Pancreas (tissue), 10 donors: ENCODE measurements at places on chromosomes 7 and 10. TPM values are rescaled to one million over a fixed set of nuclear protein-coding genes. Genes with fewer than 3 reads are reported as not detected.

EPHB4 gene
- 15.8 TPM for polyA plus RNA-seq

DNA sequence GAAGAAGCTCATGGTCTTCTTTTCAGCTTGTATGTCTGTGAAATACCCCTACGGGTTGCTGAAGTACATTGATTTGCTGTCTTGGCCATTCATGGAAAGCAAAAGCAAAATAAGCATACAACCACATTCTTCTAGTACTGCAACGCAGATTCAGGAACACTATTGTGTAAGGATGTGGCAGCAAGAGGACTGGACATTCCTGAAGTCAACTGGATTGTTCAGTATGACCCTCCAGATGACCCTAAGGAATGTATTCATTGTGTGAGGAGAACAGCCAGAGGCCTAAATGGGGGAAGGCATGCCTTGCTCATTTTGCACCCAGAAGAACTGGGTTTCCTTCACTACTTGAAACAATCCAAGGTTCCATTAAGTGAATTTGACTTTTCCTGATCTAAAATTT is 133.4 kb upstream of the ANKRD1 start:
- no peak for DNase-seq

GRCh38 chr10:44198096-44198779 is 186.7 kb downstream of the CXCL12 start:
- DNase-seq = no peak

GRCh38 chr7:2476776-2477446 is 713 bp upstream of the GRIFIN start:
- no peak for DNase-seq

GRCh38 chr10:76405922-76406321 is 974.5 kb downstream of the LRMDA start:
- no peak for DNase-seq

GPR22 gene
- polyA plus RNA-seq = not detected

- no peak for DNase-seq
Measured at GRCh38 chr10:10353326-10353868, 664.3 kb upstream of the CELF2 start.

DNA sequence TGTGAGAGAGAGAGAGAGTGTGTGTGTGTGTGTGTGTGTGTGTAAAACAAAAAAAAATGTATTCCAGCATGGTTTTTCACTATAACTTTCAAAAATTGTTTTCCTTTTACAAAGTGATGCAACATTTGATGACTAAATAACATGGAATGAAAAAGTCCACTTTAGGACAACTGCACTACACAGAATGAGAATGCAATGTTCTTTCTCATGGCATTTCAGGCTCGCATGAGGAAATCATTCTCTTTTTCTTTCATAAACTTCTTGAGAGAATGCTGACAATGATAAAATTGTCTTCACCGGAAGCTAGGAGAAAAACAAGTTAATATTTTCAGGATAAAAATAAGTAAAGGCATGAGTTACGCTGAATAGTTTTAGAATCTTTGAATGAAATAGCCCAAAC is 53.7 kb downstream of the SLC16A12 start:
- no peak for DNase-seq

DNA sequence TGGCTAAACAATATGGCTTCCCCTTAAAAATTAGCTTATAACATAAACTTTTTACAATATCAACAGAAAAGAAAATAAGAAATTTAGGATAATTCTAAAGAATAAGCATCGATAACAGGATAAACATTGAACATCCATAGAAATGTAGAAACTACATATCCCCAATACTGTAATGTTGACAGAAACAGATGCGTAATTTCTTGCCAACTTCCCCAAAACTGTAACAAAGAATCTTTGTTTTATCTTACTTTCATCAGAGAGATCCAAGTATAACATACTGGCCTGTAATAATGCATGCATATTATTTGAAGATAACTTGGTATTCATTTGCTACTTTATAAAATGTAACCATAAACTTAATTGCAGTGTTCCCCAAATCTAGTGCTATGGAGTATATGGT is 339.9 kb downstream of the ARL4A start:
- DNase-seq = no peak

GALNT17 gene
- 0.70 TPM for polyA plus RNA-seq

DNA sequence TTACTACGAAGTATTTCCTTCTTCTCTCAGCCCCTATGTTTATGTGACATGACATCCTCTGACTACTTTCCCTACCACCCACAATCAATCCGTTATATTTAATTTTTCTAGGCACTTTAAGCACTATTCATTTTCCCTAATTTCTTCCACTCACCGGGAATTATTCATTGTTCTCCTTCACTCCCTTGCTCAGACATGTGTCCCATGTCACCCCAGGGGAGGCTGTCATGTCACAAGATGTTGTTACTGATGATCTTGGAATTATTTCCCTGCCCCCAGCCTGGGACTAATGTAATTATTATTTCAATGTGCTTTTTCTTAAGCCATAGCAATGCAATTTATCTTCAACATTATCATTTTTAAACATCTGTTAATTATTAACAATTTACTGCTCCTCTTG is 317.2 kb downstream of the PHF14 start:
- no peak for DNase-seq

- DNase-seq = no peak
Measured at GRCh38 chr7:27551803-27552400, 110.8 kb downstream of the HIBADH start.

DNA sequence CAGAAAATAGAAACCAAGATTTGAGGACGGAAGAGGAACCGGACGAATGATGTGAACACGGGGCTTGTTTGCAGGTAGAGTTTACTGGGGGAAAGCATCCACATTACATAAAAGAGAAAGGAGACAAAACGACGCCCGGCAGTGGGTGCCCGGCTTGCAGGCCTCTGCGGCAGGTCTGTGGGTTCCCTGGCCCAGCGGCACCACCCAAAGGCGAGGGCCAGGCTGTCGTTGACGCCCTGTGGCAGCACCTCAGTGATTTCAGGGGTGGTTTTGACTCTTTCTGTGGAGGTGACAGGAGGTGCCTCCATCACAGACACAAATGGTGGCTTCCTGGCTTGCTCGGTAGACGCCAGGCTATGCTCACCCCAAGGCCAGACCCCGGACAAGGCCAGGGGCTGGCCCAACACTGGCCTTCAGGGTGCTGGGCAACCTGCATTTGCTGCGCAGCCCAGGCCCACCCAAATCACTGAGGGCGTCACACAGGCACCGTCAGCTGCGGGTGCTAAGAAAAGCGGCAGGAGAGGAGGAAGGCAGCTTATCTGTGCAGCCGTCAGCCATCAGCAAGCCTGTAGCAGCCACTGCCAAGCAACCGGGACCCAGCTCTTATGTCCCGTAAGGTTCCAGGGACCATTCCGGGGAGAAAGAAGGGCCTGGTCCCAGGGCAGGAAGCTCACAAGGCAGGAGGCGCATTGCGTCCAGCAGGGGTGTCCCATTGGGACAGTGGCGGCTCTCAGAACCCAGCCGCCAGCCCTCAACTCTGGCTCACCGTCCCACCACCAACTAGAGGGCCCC is 230.3 kb downstream of the PTPRN2 start:
- DNase-seq = no peak

DNA sequence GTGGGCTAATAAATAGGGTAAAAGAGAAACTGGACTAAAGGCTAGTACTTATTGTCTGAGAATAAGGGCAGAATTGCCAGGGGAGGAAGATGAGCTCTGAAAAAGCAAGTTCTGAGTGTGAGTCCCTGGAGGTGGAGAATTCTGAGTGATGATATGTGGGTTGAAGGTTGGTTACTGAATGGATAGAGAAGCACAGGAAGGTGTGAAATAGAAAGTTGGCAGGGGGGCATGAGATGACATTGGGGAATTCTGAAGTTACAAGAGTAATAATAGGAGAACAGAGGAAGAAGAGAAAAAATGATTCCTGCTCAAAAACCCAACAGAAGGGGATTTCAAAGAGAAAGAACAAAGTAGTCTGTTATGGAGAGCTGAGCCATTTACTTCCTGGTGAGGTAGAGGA is 76.9 kb downstream of the PRKCQ start:
- no peak for DNase-seq

GRCh38 chr10:93315246-93315645 is 166.9 kb downstream of the MYOF start:
- DNase-seq = no peak

EPO gene
- 5.9 TPM for polyA plus RNA-seq

DNA sequence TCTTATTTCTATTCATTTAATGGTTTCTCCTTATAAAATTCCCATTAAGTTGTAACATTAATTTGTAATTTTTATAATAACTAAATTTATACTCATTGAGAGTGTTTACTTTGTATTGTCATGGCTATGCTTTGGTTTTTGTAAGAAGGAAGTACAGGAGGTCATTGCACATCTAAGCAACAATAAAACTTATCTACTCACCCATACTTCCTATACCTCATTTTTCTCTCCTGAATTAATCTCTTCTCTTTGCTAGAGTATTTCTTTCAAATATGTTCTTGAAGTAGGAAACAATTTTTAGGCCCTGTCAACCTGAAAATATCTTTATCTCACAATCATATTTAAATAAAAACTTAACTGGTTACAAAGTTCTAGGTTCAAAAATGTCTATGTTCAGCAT is 95.4 kb upstream of the WDR11 start:
- DNase-seq = no peak

DNA sequence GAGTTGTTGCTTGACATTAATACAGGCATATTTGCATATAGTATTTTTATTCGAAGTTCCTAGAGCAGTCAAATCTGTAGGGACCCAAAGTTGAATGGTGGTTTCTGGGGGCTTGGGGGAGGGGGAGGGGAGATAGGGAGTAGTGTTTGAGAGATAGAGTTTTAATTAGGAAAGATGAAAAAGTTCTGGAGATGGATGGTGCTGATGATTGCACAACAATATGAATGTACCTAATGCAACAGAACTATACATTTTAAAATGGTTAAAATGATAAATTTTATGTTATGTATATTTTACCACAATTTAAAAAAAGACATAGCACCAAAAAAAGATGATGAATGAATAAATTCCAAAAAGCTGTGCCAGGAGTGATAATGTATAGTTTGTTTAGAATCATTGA is 41.8 kb downstream of the STK31 start:
- DNase-seq = no peak

ACBD7 gene
- not detected for polyA plus RNA-seq

- no peak for DNase-seq
Measured at GRCh38 chr10:114262496-114262895, 23.4 kb downstream of the VWA2 start.

VAX1 gene
- polyA plus RNA-seq = not detected

DNA sequence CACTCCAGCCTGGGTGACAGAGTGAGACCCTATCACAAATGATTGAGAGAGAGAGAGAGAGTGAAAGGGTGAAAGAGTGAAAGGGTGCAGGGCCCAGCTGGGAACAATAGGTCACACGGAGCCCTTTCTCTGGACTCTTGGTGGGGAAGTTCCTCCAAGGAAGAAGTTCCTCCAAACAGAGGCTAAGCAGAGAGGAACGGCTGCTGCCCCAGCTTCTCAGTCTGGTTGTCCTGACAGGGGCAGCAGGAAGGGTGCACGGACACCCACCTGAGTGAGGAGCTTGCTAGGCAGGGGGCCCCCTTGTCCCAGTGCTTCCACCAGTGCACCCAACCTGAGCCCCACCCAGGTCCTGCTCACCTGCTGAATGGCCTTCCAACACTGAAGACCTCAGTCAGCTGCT is 38.8 kb upstream of the MYL10 start:
- DNase-seq = no peak

DNA sequence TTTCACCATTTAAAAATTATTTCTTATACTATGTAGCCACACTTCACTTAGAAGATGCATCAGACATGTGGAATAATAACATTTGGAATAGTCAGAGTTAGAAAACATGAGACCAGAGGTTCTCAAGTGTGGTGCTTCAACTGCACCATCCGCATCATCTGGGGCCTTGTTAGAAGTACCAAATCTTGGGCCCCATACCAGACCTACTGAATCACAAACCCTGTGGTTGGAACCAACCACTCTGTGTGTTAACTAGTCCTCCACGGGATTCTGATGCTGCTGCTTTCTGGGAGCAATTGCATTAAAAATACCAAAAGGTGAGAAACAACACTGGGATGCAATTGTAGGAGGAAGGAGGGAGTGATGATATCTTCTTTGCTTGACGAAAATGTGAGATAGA is 125.2 kb downstream of the GNAT3 start:
- no peak for DNase-seq

GRCh38 chr10:8531116-8531515 is 476.6 kb downstream of the GATA3 start:
- DNase-seq = no peak

DNA sequence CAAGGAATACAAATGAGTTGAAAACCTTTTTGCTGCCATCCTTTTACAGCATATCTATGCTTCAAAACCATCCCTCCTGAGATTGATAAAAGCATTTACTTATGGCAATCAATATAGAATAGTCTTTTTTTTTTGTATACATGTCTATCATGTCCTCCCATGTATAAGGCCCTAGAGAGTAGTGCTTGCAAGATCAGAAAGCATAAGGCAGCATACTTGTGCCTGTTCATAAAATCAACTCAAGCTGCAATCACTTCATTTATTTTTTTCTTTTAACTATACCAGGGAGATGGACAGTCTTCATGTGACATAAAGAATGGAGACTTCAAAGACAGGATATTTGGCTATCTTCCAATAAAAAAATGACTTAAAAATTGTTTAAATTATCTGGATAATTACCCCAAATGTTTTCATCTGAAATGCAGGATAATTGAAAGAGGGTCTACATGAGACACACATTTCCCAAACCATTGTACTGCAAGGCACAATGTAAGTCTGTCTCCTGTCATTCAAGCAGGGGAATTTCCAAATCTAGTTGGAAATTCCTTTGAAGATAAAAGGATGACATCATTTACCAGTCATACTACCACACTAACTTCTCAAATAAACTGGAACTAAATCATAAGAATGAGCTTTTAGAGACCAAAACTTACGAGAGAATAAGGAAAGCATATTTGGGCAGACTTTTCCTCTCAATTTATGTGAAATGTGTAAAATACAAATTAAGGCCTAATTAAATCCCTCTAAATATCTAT is 22.5 kb downstream of the LRRN3 start:
- DNase-seq = no peak

CHPF2 gene
- polyA plus RNA-seq = 35.3 TPM

GRCh38 chr7:158343936-158344455 is 243.6 kb downstream of the PTPRN2 start:
- DNase-seq = no peak

PLXDC2 gene
- 1.5 TPM for polyA plus RNA-seq

- no peak for DNase-seq
Measured at GRCh38 chr7:94420328-94420727, 25.6 kb downstream of the COL1A2 start.

GRCh38 chr7:147509035-147509501 is 1081.5 kb upstream of the C7orf33 start:
- no peak for DNase-seq

ASZ1 gene
- not detected for polyA plus RNA-seq

DNA sequence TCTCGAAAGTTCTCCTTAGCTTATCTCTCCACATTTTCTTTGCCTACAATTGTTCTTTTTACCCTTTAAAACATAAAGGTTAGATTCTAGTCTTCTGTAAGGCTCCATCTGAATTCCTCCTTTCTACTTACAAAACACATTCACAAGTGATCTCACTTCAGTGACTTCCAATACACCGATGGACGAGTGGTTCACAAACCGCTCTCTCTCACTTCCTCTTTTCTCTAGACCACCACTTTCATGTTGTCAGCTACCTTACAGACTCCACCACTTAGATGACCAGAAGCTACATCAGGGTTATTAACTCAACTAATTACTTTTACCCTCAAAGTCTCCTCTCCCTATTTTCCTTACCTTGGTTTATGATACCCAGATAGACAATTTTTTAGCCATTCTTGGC is 11.8 kb downstream of the MET start:
- DNase-seq = no peak

RELN gene
- 0.08 TPM for polyA plus RNA-seq

DYDC2 gene
- polyA plus RNA-seq = 0.05 TPM

GRCh38 chr10:89147256-89147655 is 59.9 kb downstream of the CH25H start:
- no peak for DNase-seq

MRPL43 gene
- polyA plus RNA-seq = 67.7 TPM
